ENCODE measurements at places on chromosomes 3 and 15.

- no peak for DNase-seq
These were observed 361.4 kb upstream of the ICE2 start for GRCh38 chr15:60840306-60840702.

GRCh38 chr15:67575039-67575502 lies 32.6 kb downstream of the MAP2K5 start:
- DNase-seq, result no peak

- no peak for DNase-seq
These were observed 9.5 kb downstream of the PCSK6 start for GRCh38 chr15:101479851-101480612.

DNA sequence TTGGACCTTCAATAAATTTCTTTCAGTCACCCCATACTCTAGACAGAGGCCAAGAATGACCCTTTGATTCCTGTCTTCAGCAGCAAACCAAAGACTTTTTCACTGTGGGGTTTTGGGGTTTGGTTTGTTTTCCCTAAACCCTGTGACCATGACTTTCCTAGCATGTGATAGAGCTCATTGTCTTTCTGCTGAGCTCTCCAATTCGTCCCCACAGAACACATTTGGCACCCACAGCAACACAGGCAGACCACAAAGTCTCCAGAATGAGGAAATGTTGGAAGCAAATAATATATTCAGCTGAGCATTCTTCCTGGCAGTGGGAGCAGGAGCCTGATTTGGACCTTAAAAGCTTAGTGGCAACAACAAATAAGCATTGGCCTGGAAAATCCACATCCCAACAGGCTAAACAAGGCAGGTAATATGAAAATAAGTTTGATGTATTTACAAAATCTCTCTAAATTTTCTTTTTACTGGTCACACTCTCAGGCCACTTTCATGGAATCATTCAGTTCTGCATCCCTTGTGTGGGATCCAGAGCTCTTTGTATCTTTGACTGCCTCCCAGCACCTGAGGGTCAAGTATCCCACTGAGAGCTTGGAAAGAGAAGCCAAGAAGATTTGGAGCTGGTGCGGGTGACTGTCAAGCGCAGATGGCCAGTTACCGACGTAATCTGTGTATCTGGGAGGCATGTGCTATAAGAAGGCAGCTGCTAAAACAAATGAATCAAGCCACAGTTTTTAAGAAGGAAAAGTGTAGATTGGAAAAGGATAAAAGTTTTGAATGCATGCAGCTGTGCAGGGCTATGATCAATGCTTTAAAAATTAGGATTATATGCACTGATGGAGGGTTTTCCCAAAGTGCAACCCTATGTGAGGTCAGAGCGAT lies 36.5 kb upstream of the CPB1 start:
- DNase-seq, result no peak

DNA sequence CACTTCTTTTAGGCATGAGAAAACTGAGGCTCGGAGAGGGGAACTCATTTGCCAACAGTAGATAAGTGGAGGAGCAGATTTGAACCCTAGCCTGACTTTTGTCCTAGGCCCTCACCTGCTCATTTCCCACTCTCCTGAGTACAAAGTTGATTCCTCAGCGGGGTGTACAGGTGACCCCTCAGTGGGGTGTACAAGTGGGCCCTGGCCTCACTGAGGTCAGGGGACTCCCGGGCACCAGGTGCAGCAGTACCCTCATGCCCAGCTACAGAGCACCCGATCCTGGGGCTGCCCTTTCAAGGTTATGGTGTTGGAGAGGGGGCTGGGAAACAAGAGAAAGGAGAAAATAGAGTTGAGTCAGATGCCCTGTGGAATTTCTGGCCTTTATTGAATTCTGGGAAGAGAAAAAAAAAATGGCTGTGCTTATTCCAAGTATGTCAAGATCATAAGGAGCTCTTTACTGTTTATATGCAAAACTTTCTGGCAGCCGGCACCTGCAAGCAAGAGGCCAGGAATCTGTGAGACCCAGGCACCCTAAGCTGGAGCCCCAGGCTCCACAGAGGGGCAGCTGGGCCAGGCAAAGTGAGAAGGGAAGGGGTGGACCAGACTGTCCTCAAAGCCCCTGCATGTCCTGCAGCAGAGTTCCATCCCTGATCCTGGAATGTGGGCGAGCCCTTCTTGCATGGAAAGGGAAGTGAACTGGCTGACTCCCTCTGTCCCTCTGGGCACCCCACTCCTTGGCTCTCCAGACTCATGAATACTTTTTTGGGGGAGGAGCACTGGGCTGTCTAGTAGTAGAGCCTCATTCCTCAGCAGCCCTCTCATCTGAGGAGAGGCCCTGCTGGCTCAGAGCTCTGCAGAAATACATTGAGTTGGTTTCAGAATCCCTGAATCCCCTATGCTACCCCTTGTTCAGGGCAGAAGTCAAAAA lies 43.1 kb downstream of the AMOTL2 start:
- DNase-seq, result no peak

GRCh38 chr15:92677999-92678398 lies 22.4 kb upstream of the FAM174B start:
- DNase-seq, result no peak

DNA sequence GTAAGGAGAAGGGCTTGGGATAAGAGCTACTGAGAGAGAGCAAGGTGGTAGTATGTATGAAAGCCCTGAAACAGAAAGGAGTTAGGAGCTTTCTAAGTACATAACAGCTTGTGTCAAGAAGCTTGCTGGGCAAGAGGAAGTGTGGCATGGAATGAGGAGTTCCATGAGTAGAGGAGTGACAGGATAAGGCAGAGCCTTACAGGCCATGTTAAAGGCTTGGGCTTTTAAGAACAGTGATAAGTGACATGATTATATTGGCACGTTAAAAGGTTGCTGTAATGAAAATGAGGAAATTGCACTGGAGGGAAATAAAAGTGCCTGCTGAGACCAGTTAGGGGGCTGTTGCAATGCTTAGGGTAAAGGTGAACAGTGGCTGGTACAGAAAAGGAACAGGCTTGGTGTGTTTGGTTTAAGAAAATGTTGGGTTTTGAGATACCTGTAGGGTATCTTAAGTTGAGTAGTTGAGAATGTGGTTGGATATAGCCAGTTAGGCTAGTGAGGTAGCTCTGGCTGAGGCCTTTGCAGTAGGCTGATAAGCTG lies 49.0 kb downstream of the MEF2A start:
- DNase-seq, result no peak
